ENCODE measurements at places on chromosomes 13 and 19. TPM values are rescaled to one million over a fixed set of nuclear protein-coding genes. Genes with fewer than 3 reads are reported as not detected.
A peak's percentile ranks its signal among the peaks of the same experiment; 100 is the strongest.

- DNase-seq = no peak
These were observed 50.8 kb downstream of the MBD3L2B start for GRCh38 chr19:6970443-6970842.

MISP gene
- 2.1 TPM for polyA plus RNA-seq

GRCh38 chr13:53074114-53074513 lies 45.5 kb downstream of the OLFM4 start:
- DNase-seq = no peak

- no peak for DNase-seq
These were observed 1935.4 kb upstream of the PCDH20 start for GRCh38 chr13:63351081-63351480.

- DNase-seq = peak; percentile 86
These were observed 8.3 kb upstream of the CRX start for GRCh38 chr19:47813304-47813994.

DNA sequence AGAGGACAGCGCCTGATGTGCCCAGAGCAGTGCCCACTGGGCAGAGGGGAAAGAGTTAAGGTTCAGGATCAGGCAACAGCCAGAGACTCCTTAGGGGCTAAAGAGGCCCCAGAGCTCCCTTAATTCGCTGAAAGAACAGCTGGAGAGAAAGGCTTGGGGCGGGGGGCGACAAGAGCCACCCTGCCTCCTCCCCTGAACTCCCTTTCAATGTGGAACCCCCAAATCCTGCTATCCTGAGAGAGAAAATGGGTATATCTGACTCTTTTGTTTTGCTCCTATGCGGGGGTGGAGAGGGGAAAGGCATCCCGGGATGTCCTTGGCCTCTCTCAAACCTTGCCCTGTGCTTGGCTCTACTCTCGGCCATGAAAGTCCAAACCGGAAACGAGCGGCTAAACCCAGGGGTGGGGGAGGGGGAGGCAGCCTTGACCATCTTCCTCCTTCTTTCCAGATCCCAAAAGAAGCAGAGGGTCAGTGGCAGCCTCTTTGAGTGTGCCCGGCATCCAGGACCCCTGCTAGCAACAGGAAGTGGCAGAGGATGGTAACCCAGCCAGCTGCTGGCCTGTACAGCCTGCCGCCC lies 4.7 kb downstream of the PRKACA start:
- DNase-seq = no peak

- DNase-seq = no peak
These were observed 32.1 kb downstream of the SMAD9 start for GRCh38 chr13:36887758-36888521.

DNA sequence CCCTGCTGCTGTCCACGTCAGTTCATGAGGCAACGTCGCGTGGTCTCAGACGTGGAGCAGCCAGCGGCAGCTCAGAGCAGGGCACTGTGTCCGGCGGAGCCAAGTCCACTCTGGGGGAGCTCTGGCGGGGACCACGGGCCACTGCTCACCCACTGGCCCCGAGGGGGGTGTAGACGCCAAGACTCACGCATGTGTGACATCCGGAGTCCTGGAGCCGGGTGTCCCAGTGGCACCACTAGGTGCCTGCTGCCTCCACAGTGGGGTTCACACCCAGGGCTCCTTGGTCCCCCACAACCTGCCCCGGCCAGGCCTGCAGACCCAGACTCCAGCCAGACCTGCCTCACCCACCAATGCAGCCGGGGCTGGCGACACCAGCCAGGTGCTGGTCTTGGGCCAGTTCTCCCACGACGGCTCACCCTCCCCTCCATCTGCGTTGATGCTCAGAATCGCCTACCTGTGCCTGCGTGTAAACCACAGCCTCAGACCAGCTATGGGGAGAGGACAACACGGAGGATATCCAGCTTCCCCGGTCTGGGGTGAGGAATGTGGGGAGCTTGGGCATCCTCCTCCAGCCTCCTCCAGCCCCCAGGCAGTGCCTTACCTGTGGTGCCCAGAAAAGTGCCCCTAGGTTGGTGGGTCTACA lies 6.6 kb downstream of the FSTL3 start:
- DNase-seq = no peak

DNA sequence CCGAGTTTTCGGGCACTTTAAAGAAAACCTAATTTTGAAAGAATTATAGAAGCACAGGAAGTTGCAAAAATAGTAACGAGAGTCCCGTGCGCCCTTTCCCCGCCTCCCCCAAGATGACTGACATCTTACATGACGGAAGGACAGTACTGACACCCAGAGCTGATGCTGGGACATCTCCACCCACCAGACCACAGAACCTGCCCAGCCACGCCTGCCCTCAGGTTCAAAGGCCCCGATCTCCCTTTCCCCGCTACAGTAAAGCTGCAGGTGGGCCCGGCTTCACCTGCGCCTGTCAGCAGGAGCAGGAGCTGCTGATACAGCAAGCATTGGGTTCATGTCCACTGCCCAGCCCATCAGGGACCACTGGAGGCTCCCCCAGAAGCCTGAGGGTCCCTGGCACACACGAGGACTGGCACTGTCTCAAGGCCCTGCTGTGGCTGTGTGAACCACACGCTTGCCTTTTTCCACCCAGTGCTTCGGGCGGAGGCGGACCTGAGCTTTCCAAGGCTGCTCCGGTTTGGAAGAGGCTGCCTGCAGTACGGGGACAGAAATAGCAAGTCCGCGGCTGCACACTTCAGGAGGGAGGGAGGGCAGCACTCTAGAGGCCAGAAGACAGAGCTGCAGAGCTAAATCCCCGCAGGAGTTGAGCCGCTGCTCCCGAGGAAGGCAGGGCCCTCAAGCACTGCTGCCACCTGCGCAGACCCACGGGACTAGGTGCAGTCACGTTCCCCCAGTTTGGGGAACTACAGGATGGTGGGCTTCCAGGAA lies 8.7 kb downstream of the MAP2K2 start:
- DNase-seq = peak; percentile 51

OR7A5 gene
- polyA plus RNA-seq = not detected

Data from stomach (tissue), 19 donors.